ENCODE measurements at places on chromosomes 16 and 17.

DNA sequence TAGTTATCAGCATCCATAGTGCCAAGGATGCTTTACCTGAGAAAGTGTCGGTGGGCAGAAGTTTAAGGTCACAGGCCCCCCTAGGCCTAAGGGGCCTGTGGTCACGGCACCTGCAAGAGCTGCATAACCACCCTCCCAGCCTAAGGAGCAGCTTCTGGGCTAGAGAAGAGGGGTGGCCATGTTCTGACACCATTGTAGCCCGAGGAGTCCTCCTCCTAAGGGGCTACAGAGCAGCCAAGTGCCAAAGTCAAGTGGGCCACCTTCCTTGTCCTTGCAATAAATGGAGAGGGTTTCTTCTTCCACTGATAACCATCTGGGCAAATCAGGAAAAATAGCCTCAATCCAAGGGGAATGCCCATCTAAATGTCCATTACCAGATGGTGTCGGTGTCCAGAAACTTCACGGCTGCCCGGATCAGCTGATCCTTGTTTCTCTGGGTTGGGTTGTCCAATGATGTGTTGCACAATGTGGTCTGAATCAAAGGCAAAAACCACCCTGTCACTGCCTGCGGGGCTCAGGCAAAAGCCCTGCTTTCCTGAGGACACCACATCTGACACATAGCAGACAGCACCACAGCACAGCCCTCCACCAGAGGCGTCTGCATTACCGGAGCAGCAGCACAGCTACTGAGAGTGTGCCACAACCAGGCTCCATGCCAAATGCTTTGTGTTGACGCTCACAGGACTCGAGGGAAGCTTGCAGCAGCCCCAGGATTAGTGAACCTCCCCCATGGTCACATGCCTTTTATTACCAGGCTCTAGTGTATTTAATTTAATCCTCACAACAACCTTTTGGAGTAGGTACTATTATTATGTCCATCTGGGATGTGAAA, 12.8 kb downstream of the ATPAF2 start:
- no peak for DNase-seq

- DNase-seq: no peak
Observed at GRCh38 chr17:56291226-56291805, 138.0 kb downstream of the ANKFN1 start.

DNA sequence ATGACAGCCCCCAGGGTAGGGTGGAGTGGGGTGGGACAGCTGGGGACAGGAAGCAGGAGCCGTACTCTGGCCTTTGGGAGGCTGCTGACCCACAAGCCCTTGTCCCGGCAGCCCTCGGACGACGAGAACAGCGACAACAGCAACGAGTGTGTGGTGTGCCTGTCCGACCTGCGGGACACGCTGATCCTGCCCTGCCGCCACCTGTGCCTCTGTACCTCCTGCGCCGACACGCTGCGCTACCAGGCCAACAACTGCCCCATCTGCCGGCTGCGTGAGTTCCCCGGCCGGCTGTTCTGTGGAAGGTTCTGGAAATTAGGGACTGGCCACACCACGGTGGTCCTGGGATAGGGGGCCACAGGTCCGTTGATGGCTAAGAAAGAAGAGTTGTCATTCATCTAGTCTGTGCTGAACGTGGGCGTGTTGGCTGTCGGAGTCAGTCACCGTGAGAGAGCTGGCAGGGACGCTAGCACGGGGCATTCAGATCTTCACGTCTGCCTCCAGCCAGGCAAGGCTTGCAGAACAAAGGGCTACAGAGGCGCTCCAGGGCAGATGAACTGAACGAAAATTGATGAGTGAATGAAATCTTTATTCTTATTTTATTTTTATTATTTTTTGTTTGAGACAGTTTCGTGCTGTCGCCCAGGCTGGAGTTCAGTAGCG, 19.8 kb upstream of the NUDT16L1 start:
- DNase-seq: no peak

DNA sequence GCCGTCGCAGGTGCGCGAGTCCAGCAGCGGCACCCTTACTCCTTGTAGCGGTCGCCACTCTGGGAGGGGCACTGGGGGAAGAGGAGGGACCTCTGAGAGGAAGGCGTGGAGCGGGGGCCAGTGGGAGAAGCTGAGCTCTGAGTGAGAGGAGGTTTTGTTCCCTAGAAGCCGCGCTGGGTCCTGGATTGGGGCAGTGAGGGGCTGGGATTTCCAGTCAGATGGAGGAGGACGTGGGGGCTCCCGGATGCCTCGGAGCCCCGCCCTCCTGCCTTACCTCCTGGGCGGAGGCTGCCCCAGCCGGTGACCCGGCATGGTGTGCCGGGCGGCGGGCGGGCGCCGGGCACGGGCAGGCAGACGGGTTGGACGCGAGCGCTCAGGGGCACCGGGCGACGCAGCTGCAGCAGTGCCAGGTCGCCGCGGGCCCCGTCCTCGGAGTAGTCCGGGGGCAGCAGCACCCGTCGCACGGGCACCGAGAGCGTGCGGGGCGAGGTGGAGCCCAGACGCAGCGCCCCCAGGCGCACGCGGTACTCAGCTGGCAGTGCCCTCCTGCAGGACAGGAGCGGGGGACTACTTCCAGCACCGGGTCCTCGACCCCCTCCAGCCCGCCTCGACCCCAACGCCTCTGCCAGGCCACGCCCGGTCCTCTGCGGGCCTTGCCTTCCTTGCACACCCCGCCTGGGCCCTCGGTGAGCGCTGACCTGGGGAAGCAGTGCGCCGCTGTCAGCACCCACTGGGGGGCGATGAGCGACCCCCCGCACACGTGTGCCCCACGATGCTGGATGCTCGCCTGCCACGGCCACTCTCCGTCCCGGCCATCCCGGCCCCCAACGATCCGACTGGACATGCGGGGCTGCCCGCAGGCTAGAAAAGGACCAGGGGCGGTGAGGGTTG, 2.0 kb downstream of the PRSS33 start:
- peak; percentile 41 for DNase-seq

DNA sequence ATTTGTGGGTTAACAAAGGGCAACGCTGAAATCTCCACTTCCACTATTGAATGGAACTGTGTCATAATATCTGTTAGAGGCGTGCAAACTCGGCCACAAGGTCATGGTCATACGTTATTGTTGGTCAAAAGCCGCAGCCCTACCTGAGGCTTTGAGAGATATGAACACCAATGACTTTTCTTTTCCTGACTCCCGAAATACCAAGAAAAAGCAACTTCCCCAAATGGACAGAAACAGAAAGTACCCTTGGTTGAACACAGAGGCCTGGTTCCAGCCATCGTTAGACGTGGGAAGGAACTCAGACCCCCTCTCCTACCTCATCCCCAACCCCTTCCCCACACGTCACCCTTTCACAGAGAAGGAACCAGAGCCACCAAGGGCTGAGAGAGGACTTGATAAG, 1.4 kb upstream of the PIK3R5 start:
- no peak for DNase-seq

- no peak for DNase-seq
Observed at GRCh38 chr16:19163215-19163614, 4.8 kb upstream of the SYT17 start.

DNA sequence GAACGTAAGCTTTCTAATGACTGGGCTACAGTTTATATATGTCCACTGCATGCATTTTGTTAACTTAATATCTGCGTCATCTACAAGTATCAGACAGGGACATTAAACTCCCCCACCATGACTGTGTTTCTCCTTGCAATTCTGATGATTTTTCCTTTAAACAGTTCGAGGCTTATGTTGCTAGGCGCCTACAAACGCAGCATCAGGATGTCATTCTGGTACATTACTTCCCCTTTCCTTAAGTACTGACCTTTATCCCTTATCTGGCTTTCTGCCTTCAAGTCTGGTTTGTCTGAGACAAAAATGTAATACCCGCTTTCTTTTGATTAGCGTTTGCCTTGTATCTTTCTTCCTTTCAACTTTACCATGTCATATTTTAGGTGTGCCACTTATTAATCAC, 362.4 kb downstream of the SLC39A11 start:
- DNase-seq: no peak

GRCh38 chr16:70391881-70392481, 45.3 kb downstream of the DDX19A start:
- no peak for DNase-seq

DNA sequence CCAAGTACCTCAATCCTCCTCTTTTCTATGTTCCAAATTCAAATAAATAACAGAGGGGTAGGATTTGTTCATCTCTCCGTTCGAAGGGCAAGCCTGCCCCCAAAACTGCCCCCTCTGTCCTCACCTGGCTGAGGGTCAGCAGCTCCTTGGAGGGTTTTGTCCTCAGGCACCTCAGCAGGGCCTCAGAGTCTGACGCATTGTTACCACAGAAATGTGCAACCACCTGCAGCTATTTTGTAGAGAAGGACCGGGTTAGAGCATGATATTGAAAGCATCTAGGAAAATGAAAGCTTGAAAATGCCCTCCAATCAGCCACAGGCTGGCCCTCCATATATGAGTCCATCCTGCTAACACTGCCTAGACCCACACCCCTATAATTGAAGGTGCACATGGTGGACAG, 13.9 kb downstream of the CES5A start:
- no peak for DNase-seq

DNA sequence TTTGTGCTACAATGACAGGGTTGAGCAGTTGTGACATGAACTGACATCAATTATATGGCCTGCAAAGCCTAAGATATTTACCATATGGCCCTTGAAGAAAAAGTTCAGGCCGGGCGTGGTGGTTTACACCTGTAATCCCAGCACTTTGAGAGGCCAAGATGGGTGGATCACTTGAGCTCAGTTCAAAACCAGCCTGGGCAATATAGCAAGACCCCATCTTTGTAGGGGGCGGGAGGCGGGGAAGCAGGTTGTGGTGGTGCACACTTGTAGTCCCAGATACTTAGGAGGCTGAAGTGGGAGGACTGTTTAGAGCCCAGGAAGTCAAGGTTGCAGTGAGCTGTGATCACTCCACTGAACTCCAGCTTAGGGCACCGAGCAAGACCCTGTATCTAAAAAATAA, 48.3 kb downstream of the STH start:
- DNase-seq: no peak

GRCh38 chr17:903691-904481, 75.7 kb downstream of the NXN start:
- no peak for DNase-seq

- DNase-seq: no peak
Observed at GRCh38 chr17:36188891-36189306, 7.7 kb downstream of the CCL3L1 start.

DNA sequence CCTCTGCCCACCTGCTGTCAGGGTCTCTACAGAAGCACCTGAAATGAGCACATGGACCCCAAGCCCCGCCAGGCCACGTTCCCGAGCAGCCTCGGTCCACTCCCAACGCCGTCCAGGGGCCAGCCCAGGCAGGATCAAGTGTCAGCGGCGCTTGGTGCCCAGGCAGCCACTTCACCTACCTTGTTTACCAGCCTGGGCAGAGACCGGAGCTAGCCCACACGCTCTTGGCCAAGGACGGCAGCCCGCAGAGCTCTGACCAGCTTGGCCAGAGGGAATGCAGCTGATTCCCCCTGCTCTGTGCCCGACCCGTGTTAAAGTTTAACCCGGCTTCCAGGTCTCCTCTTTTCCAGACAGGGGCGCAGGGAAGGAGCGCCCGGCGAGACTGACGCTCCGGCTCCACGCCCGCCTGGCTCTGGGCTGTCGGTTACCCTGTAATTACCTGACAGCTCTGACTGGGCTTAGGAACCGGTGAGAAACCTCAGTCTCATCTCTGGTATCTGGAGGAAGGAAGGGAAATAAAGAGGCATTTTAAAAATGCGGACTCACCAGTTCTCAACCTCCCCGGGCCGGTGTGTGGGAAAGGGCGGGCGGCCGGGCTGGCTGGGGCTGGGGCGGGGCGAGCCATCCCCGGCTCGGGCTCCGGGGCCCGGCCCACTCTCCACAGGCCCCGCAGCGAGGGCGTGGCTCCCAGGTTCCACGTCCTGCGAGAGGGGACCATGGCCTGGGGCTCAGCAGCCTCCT, 4.6 kb downstream of the KIFC3 start:
- no peak for DNase-seq

DNA sequence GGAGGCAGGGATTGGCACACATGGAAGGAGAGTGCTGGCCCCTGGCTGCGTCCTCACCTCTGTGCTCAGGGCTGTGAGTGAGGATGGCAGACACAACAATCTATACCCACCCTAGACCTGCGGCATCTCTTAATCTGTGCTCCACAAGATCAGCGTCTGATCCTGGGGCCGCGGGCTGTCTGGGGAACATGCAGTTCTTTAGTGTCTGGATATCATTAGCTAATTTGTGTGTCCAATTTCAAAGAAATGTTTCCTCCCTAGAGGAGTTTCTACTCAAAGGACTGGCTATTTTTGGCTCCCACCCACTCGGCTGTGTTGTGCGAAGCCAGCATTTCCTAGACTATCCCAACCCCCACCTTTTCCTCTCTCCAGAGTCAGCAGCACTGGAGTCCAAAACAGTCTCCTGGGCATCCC, 93.8 kb downstream of the GRIN2A start:
- no peak for DNase-seq

DNA sequence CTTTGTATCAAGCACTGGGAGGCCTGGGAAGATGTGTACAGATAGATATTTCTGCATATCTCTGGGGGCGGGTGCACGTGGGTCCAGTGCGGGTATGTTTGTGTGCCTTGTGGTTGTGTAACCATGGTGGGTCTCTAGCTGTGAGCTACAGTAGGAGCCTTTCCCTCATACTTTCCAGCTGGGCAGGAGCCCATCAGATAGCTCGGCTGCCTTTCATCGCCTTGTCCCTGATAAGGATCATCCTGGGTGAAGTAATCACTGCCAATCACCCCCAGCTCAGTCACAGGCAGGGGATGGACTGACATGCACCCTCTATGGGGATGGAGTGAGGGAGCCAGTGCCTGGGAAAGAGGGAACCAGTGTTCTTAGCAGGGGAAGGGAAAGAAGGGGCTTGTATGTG, 3.2 kb upstream of the SCRN2 start:
- DNase-seq: no peak

DNA sequence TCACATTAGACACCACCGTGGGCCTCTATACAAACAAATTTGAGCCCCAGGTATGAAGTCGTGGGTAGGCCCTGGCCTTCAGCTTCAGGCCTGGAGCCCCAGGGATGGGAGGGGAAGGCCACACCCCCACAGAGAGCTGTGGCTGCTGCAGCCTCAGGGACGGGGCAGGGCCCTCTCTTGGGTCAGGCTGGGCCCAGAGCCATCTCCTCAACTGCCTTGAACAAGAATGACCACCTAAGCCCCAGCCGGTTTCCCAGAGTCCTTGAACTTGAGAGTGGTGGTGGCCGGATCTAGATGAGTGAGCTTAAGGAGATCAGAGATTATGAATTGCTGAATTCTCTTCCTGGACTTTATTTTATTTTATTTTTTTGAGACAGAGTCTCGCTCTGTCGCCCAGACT, 18.6 kb downstream of the SCNN1B start:
- no peak for DNase-seq

DNA sequence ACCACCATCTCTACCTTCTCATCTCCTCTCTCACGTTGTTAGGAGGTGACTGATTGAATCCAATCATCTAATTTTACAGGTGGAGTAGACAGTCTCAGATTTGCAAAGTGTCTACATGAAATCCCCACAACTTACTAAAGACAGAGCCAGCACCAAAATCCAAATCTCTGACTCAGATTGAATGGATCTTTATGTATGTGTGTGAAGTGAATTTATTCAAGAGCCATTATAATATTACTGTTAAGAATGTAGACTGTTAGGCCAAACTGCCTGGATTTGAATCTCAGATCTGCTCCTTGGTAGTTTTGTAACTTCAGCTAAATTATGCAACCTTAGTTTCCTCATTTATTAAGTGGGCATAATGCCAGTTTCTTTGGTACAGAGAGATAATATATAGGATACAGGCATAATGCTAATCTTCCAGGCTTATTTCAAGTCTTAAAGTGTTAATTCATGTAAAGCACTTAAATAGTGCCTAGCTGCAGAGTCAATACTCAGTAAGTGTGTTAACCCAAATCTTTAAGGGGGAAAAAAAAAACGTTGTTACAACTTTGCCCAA, 12.7 kb downstream of the CNEP1R1 start:
- no peak for DNase-seq
